ENCODE measurements at places on chromosomes 7 and 10.

DNA sequence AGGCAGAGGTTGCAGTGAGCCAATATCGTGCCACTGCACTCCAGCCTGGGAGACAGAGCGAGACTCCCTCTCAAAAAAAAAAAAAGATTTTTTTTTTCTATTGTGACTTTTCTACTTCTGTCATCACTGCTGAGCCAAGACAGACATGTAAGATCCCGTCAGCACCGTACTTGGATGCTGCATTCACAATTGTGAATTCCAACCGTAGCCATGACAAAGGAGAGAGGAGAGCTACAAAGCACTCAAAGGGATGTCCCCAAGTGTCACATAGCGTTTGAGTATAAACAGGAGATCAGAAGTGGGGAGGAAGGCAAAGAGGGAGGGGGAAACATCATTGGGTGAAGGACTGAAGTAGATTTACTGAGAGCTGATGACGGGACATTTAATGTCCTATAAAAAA lies 144.2 kb downstream of the PRPF18 start:
- no peak for DNase-seq

GRCh38 chr7:26187380-26188205 lies 13.0 kb downstream of the HNRNPA2B1 start:
- DNase-seq = no peak

DNA sequence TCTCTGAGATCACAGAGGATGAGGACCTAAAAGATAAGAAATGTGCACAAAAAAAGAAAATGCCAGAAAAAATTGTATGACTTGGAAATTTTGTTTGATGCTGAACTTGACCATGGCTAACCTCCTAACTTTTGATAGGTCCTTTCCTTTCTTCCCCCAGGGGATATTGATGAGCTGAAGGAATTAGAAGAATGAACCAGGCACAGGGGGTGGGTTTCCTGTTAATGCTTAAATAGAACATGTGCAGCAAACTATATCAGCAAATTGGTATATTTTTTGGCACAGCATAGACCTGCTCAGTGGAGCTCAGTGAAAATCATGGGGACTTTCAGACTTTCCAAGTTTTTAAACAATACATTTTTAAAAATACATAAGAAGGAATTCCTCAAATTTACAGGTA lies 300.7 kb downstream of the HDAC9 start:
- no peak for DNase-seq

DNA sequence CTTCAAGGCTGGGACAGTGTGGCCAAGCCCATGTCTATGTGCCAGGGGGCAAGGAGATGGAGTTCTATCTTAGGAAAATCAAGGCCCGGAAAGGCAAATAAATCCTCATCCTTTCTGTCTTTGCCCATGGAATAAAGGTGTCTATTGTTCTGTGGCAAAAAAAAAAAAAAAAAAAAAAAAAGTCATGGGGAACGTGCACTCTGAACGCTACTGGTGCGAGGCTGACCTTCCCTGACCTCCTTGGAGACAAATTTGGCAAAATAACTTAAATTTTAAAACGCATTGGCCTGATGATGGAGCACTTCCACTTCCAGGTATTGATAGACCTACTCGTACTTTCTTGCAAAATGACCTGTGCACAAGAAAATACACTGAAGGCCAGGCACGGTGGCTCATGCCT lies 12.2 kb upstream of the BAG3 start:
- no peak for DNase-seq

GRCh38 chr10:129332476-129332875 lies 134.6 kb upstream of the MGMT start:
- no peak for DNase-seq

DNA sequence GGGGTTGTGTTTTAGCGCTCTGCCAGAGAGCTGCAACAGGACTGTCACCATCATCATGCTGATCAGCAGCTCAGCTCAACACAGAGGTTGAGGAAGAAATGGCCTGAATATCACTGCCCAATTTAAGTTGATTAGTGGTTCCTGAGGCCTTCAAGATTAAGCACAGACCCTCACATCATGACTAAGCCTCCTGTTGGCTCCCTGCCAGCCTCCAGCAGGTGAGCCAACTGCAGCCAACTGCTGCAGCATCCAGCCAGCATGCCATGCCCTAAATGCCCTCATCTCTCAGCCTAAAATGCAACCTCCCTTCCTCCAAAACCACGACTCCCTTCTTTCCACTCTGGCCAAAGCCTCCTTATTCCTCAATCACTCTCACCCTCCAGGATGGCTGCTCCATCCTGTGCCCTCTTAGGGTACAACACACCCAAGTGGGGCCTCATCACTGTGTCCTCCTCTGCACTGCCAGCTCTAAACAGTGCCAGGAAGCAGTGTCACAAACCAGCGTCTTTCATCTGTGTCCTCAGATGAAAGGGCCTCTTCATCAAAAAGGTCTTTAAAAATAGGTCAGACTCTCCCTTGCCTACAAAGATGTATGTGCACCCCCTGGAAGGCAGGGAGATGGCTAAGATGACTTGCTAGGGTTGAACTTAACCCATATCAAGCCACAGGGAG lies 259.3 kb downstream of the ZEB1 start:
- no peak for DNase-seq

DNA sequence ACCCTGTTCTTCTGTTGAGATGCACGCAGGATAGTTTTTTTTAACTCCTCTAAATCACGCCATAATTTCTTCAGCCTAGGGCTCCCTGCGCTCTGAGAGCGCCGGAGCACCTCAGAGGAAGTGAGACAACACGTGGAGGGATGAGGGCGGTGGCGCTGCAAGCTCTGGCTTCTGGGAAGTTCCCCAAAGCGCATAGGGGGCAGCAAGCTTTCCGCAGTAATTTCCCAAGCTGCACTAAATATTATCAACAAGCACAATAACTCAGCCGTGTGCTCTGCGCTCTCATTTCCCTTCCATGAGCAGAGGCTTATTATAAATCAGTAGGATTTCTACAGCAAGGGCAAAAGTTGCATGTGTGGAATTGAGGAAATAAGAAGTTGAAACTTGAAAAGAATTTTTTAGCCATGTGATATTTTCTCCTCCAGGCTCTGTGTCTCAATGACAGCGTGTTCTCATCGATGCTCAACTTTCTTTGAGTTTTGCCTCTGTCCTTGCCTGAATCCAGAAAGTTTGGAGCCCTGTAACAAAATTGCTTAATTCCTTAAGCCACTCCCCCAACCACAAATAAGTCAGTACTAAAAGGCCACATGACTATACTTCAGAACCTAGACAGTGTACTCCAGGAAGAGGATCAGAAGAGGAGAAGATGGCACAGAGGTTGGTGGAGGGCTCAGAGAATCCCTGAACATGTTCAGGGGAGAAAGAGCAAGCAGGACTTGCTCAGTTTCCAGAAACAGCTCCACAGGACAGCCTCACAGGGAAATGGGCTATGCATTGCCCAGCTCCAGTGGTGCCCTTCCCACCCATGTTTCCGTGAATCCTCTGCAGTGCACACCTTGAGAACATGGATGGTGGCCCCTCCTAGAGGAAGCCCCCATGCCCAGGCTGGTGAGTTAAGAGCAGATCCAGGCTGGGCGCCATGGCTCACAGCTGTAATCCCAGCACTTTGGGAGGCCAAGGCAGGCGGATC lies 221.5 kb upstream of the GHITM start:
- no peak for DNase-seq

All from stimulated activated CD4-positive, alpha-beta T cell treated with anti-CD3 and anti-CD28 coated beads, Interleukin-12 subunit alpha, Interleukin-12 subunit beta, amount 100 ng/mL, for 4 hours (primary cell).